ENCODE measurements at places on chromosomes 5 and 9.

- no peak for DNase-seq
Measured at GRCh38 chr9:34961574-34962490, 3.7 kb downstream of the PHF24 start.

- no peak for DNase-seq
Measured at GRCh38 chr5:59528202-59528862, 365.2 kb downstream of the PDE4D start.

DNA sequence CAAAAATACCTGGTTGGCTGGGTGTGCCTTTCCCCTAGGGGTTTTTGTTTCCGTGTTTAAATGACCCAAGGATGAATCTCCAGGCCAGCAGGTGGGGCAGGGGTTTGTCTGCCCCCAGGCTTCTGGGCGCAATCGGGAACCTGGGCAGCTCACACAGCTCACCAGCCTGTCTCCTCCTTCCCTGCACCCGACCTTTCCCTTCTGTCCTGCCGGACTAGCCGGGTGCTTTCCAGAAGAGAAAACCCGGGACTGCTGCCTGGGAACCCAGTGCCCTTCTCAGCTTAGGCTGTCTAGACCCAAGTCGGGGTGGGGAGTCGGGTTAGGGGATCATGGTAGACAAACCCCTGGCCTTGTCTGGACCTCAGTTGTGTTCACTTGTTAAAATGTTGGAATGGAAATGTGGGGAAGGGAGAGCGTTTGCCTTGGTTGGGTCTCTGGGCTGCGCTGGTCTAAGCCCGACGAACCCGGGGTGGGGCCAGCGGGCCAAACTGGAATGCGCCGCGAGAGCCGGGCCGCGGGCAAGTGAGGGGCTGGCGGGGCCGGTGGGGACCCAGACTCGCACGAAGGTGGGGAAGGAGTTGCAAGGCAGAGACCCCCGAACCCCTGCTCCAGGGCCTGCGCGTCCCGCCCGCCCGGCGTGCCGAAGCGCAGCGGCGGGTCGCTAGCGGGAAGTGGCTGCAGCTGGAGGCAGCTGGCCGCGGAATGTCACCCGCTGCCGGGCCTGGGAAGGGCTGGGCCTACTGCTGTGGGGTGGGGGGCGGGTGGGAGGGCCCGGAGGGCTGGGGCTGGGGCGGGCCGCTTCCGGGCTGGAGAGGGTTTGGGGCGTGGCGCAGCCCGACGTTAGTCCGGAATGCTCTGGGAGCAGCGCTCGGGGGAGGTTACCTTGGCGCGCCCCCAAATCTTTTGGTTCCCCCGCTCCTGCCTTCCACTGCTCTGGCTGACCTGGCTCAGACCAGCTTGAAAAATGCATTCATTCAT, 84.6 kb downstream of the DAB2IP start:
- DNase-seq, result no peak

DNA sequence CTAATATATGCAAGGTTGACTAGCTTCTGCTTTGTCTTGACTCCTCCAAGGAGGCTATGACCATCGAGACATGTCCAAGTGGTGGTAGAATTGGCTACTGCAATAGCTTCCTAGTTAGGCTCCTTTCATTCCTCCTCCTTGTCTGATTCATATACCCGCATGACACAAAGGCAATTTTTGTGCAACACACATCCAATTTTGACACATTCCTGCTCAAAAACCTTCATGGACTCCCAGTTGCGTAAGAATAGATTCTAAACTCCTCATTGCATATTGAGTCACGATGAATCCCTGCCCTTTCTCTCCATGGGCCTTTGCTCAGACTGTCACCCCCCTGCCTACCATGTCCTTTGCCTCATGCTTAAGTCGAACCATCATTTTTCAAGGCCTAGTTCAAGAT, 344.5 kb downstream of the ACTL7B start:
- DNase-seq, result no peak

DNA sequence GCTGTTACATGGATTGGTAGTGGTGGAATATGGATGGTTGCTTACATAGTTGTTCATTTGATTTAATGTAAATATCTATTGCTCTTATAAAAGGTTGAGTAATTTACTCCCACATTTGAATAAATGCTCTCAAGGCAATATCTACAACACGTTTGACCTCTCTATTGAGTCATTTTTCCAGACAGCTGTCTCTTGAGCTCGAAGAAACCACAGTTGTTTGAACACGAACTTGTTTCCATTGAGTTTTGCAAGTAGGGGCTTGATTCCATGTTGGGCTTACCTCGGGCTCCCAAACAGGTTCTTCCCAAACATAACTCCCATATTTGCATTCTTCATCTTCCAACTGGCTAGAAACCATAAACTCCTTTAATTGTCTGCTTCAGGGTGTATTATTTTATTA, 115.0 kb upstream of the HMHB1 start:
- DNase-seq, result no peak

- no peak for DNase-seq
Measured at GRCh38 chr9:129285382-129285781, 107.3 kb upstream of the IER5L start.

DNA sequence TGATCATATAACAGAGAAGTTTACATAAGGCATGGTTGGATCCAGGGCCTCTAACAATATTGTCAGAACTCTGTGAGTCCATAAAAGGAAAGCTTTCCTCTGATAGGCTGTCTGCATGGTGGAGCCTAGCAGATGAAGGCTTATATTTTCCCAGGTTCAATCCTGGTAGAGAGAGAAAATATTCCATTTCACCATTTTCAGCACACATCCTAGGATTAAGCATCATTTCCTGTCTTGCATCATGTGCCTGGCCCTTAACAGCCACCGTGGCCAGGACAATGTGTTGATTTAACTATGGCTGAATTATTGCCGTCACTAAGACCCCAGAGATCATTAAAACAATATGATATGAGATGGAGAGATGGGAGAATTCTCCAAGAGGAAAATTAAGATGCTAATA, 90.9 kb upstream of the GRIA1 start:
- no peak for DNase-seq
